ENCODE measurements at places on chromosomes 1 and 21. TPM values are rescaled to one million over a fixed set of nuclear protein-coding genes. Genes with fewer than 3 reads are reported as not detected.

Gene PCAT6
- not detected for total RNA-seq

Gene DMRTA2
- total RNA-seq: 0.20 TPM

Gene S1PR1
- total RNA-seq: 0.84 TPM

Gene TCEA3
- 1.7 TPM for total RNA-seq

DNA sequence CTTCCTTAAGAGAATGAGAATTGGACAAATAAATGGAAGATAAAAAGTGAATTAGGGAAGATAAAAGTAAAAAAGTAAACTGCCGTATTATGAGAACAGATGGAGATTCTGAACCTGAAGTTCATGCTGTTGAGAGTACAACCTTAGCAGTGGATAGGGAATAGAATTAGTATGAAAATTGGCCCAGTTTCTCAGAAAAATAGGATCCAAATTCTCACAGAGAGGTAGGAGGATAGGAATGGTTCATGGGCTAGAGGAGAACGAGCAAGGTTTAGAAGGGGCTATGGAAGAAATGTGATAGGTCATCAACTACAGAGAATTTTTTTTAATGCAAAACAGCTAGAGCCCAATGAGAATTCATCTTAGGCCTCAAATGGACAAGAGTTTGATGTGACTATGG, 42.3 kb downstream of the COL24A1 start:
- DNase-seq: no peak

- no peak for DNase-seq
These were observed 142.1 kb downstream of the NEGR1 start for GRCh38 chr1:72140222-72140621.

DNA sequence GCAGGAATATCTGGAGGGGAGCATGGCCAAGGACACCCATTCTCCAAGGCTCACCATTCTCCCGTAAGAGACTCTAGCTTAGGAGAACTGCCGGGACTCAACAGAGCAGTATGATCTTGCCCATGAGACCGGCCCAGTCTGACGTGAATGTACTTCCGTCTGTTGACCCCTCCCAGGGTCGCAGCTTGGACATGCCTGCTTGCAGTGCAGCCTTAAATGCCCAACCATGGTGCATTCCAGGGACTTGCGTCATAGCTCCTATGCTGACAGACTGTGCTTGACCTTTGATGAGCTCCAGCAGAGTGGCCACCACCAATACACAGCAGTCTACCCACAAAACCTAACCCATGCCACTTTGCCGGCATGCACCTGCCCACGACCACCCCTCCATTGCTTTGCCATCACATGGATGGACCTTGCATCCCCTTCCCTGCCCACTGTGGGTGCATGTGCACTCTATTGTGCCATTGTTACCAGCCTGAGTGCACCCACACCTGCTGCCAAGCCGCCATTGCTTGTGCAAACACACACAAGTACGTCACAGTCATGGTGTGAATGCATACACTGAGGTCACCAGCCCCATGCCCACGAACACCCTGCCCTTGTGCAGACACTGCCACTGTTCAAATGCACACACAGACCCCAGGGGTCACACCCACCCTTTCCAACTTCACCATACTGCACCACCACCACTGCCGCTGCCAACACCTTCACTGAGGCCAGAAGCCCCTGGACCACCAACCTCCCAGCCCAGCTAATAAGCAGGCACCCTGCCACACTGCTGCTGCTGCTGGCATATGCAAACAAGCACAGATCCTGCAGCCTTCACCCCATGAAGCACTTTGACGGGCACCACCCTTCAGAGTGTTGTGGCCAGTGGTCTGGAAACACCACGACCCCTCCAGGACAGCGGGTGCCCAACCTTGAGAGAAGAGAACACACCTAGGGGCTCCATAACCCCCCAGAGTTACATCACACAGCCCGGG, 1141.3 kb downstream of the BRINP3 start:
- DNase-seq: no peak

GRCh38 chr1:234111458-234112142, 207.1 kb downstream of the SLC35F3 start:
- peak; percentile 74 for DNase-seq

GRCh38 chr1:160624464-160624863, 22.4 kb downstream of the SLAMF1 start:
- DNase-seq: no peak

GRCh38 chr1:243991650-243992049, 59.4 kb upstream of the ZBTB18 start:
- DNase-seq: no peak

GRCh38 chr21:46150073-46150472, 5.3 kb downstream of the FTCD start:
- DNase-seq: no peak

GRCh38 chr1:237799762-237800474, 90.8 kb downstream of the ZP4 start:
- peak; percentile 32 for DNase-seq

DNA sequence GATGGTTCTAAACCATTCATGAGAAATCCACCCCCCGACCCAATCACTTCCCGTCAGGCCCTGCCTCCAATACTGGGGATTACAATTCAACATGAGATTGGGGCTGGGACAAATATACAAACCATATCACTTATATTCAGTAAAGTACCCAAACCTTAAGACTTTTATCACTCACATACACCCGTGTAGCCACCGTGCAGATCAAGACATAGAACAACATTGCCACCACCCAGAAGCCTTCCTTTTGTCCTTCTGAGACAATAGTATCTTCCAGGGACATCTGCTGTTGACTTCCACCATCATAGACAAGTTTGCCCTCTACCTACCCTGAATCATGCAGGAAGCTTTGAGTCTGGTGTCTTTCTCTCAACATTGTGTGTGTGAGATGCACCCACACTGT, 37.5 kb downstream of the CLIC6 start:
- no peak for DNase-seq

GRCh38 chr1:36924282-36924811, 110.0 kb downstream of the GRIK3 start:
- DNase-seq: peak; percentile 6

GRCh38 chr1:31780632-31781031, 16.5 kb upstream of the ADGRB2 start:
- no peak for DNase-seq

- peak; percentile 78 for DNase-seq
These were observed 18.9 kb downstream of the PGBD2 start for GRCh38 chr1:248924696-248925532.

DNA sequence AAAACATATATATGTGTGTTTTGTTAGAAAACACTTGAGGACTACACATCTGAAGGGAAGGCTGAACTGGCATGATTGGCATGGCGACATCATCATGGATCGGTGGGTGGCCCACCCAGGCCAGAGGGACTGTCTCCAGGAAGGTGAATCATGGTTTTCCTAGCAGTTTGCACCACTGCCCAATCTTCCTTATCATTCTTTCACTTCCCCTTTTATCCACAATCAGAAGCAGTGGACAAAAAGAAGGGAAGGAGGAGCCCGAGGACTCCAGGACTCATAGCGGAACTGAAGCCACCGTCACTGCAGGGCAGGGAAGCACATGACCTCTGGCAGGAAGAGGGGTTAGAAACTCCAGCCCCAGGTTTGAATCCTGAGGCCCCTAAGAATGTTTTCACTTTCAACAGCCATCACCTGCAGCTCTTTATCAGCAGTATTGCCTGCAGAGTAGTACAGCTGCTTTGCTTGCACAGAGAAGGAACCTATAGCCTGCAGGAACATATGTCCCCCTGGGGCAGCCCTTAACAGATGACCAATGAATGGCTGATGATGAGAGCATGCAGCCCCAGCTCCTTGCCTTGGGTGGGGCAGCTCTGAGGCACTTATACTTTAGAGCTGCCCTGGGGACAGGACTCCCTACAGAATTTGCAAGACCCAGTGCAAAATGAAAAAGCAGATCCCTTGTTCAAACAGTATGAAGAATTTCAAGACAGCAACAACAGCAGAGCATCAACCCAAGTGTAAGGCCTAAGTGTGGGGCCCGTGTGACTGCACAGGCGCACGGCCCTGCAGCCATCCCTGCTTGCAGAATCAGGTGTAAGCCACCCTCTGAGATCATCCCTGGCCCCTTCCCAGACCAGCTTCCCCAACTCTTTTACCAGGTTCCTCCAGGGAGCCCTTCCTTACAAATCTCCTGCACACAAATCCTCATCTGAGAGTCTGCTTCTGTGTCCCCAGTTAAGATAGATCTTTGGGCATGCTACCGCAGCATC, 241.8 kb upstream of the IRF2BP2 start:
- DNase-seq: peak; percentile 79

GRCh38 chr1:20480243-20480944, 5.6 kb downstream of the CAMK2N1 start:
- DNase-seq: no peak

GRCh38 chr1:69702085-69702484, 134.4 kb downstream of the LRRC7 start:
- no peak for DNase-seq

DNA sequence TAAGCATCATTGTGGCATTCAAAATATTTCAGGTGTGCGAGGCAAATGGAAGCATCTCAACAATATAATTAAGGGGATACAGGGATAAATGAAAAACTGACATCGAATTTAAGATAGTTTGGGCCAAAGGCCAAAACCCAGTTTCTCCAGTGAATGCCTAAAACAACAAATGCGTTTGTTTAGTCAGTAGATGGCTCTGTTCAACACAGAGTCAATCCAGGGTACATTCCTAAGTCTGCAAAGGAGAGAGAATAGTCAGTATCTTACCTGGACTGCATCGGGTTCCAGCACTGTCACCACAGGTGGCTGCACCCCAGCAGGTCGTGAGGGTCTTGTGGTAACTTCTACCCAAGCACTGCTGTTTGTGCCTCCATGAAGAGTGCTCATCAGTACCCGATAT, 321.1 kb downstream of the KCTD3 start:
- no peak for DNase-seq

DNA sequence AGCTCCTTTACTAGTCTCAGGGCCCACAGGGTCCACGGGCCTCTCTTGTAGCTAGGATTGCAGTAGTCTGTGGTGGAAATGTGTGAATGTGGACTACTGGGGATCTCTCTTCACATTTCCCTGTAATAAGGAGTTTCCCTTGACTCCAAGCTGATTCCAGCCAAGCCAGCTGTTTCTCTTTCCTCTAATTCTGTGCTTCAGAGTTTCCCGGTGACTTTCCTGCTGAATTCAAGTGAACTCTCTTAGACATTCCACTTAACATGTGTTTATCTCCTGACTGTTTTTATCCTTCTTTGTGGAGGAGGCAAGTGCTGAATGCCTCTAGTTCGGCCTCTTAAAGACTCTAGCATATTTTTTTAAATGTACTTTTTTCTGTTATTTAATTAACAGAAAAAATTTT, 354.0 kb upstream of the RGS18 start:
- DNase-seq: no peak

Data from RPMI7951 (cell line).